GM13977 (cell line): ENCODE measurements at places on chromosomes 16 and 17.

- no peak for DNase-seq
These were observed 45.4 kb upstream of the AQP8 start for GRCh38 chr16:25171390-25171789.

GRCh38 chr16:81879625-81880024 lies 100.5 kb downstream of the PLCG2 start:
- DNase-seq, result no peak

- DNase-seq, result no peak
These were observed 85.1 kb upstream of the TBX2 start for GRCh38 chr17:61314368-61315078.

- no peak for DNase-seq
These were observed 29.3 kb downstream of the MARF1 start for GRCh38 chr16:15613676-15614075.

DNA sequence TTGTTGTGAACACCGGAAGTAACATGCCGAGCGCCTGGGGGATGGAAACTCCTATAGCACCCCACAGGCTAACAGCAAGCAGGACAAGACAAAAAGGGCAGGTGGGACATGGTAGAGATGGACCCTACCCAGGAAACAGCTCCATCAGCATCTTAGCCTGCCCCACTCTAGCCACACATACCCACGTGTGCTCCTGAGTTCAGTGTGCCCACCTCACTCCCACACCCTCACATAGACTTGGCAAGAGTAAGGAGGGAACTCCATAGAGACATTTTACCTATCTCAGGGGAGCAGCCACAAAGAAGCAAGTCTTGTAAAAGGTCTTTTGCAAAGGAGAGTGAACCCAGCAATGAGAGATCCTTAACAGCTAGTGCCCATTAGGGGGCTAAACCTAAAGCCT lies 37.8 kb upstream of the CACNG3 start:
- no peak for DNase-seq

DNA sequence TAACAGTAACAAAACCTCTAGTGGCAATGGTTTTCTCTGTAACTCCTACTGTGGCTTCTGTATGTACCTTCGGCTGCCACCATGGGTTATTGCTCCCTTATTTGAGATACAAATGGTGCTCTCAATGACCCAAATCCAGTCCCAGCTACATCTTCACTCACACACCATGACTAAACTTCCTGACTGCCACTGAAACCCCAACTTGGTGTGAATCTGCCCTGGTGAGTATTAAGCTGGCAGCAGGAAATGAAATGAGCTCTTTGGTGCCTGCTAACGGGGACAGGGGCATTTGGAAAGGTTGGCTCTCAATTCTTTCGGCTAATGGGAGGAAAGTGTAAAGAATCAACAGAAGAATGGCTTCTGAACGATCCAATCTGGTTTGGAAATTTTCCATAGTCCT lies 7.5 kb upstream of the SLC35B1 start:
- no peak for DNase-seq

DNA sequence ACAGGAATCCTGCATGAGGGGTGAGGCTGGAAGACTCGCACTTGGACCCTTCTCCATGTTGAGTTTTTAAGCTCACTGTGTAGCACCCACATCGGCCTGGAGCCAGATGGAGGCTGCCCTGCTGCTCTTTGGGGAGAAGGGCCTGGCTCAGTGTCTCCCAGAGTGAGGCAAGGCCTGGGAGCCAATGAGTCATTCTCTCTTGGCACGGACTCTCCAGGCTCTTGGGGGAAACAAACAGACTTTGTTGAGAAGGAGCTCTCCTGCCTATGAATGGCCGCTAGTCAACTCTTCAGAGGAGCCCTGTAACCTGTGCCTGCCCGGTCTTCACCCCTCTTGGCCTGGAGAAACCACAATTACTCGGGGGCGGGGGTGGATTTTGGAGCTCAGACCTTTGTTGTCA lies 50.8 kb upstream of the MAF start:
- no peak for DNase-seq

GRCh38 chr17:17346428-17347233 lies 43.5 kb downstream of the NT5M start:
- DNase-seq, result no peak

GRCh38 chr17:5077781-5078105 lies 524 bp upstream of the ZFP3 start:
- no peak for DNase-seq

DNA sequence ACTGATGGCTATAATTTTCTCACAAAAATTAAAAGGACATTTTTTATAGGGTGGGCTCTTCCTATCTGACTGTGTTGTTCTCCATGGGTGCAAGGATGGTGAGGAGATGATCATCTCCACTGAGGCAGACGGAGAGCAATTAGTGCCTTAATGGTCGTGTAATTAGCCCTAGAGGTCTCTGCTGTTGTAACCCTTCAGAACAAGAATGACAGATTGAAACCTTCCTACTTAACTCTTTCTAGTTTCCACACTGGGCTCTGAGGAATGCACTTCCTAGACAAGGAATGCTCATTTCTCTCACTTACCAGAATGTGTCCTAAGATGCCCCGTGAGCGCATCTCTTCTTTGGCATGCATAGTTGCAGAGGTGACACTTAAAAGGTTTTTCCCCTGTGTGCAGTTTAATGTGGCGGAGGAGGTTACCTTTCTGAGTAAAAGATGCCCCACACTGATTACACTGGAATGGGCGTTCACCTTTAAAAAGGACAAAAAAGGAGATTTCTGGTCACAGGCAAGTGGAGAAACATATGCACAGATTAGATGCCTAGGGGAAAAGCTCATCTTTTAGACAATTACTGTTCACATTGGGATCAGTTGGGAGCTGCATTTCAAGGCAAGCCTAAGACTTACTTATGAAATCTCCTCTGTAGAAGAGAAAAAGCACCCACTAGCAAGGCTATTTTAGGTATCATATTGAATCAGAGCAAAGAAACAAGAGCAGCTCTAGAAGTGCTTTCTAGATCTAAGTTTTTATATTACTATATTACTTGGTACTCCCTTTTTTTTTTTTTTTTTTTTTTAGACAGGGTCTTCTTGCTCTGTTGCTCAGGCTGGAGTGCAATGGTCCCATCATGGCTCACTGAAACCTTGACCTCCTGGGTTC lies 53.6 kb downstream of the GRB7 start:
- no peak for DNase-seq

DNA sequence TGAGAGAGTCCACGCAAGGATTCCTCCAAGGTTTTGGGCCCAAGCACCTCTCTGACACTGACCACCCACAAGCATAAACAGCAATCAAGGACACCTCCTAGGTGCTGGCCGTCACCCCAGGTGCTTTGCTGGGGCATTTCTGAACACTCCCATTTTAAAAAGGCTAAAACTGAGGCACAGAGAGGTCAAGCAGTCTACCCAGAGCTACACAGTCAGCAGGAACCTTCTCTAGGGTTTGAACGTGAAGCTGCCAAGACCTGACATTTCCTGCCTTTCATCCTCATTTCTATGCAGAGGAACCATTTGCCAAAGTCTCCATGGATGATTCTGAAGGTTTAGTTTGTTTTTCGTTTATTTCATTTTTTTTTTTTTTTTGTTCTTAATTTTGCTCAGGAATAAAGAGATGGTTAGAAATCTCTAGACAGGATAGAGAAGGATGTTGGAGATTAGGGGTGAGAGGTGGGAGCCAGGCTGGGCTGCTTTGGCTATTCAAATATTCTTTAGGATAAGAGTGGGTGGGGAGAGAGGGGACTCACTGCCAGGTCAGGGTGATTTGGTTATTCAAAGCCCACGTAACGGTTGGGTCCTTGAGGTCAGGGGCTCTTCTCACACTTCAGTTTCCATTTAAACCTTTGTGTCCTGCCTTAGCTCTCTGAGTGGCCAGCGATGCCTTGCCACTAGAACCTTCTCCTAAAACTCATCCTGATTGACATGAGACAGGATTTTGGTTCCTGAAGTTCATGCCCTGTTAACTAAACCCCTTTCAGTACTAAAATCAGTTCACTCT lies 6.2 kb downstream of the PLCG2 start:
- DNase-seq, result no peak

- DNase-seq, result no peak
These were observed 2.7 kb downstream of the ULK2 start for GRCh38 chr17:19865021-19865420.

DNA sequence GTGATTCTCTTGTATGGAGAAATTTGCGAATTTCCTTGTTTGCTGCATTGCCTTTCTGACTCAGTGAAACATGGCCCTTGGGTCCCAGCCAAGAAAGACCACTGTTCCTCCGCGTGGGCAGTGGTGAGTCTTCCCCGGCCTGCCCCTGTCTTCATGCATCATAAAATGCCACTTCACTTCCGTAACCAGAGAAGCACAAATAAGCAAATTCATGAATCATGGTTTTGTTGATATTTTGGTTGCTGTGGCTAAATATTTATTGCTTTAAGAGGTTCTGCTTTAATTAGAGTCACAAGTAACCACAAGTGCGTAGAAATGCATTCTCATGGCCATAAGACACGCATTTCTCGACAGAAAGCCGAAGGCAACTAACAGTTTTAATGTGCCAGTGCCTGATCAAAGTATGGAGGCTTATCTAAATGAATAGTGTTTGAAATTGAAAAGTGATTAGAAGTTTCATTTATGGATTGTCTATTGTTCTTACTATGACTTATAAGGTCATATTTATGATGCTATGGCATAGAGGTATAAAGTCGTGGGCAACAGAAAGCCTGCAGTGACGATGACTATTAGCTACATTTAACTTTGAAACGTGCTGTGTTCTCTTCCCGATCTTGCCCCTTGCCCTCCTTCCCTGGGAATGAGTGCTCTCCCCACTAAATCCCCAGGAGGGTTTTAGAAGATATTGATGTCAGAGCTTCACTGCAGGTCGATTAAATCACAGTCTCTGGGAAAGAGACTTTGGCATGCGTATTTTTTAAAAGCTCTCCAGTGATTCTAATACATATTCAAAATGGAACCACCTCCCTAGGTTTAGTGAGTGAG lies 76.0 kb downstream of the WIPI1 start:
- no peak for DNase-seq

DNA sequence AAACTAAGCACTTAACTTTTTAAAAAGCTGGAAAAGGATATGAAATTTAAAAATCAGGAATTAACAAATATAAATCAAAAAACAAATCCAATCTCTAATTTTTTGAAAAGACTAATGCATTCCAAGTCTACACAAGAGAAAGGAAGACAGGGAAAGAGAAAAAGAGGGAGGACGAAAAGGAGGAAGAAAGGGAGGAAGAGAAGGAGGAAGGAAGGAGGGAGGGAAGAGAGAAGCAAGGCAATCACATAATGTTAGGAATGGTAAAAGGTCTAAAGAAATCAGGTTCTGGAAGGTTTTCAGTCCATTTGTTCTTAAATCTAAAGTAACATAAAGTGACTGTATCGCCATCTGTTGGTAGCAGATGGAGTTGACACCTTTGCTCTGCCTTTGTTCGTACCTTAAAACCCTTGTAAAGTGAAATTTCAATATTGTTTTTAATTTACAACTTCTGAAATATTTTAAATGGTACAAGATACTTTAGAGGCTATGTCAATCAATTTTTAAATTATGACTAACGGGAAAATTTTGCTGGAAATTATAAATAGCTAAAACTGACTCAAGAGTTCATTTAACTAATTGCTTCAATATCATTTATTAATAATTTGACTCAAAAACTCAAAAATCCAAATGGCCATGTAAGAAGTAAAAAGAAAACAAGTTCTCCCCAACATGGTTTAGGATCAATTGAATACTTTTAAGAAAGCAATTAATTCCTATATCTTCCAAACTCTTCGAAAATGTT lies 20.4 kb upstream of the CDYL2 start:
- DNase-seq, result peak; percentile 37

- DNase-seq, result no peak
These were observed 12.7 kb downstream of the NATD1 start for GRCh38 chr17:21240369-21241055.

DNA sequence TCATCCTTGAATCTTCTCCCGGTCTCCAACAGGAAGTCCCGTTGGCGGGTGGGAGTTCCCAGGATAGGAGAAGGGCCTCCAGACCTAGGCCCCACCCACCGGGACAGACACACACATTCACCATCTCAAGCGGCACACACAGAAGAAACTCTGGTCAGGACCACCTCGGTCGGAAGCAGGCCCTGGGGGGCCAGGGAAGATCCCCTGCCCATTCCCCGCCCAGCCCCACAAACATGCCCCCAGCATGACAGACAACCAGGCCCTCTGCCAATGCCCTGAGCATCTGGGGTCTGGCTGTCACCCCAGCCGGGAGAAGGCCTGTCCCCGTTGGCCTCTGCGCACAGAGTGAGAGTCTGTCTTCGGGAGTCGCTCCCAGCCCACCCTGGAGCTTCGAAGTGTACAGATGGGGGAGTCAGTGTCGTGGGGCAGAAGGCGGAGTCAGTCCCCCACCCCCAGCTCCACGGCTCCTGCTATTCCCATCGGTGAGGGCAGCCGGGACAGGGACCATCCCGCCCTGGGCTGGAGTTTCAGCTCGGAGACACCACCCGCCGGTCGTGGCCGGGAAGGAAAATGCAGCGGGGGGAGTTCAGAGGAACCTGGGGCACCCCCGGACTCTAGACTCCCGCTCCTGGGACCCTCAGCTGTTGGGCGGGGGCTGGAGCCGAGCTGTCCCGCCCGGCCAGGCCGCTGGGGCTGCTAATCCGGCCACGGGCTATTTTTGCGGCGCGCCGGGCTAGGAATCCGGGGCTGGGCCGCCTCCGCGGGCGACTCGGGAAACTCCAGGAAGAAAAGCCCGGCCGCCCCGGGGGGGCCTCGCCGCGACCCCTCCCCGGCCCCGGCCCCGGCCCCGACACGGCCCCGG lies 660 bp downstream of the RHBDF1 start:
- DNase-seq, result no peak

DNA sequence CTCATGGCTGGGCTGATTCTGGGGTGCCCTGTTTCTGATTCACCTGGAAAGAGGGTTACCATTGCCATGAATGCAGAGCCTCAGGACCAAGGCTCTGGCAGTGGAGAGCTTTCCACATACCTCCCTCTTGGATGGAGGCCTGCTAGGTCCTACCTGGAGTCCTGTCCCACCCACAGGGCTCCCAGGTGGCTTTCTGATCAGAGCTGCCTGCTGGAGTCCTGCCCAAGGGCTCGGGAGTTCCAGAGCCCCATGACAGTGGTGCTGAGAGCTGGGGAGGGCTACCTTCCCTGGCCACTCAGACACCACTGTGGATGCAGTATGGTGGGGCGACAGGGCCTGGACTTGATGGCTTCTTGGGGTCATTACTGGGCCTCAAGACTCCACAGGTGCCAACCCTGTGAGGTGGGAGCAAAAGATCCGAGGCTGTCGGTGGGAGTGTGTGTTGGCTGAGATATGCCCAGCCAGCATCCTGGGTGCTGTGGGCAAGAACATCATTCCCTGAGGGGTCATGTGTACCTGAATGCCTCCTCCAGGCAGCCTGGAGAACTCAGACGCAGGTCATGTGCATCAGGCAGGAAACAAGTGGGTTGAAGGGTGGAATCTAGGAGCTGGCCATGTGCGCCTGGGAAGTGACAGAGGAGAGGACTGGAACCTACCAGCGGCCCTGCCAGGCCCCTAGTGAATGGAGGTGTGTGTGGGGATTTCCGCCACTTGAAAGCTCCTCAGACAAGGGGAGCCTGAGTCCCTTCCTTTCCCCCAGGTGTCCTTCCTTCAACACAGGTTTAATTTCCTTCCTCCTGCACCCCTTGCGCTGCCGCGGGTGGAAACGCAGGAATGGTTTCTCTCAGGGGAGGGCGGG lies 2.3 kb upstream of the WNT3 start:
- DNase-seq, result no peak

GRCh38 chr16:75121949-75122568 lies 5.5 kb upstream of the LDHD start:
- no peak for DNase-seq

- peak; percentile 12 for DNase-seq
These were observed 46.1 kb downstream of the ABCA8 start for GRCh38 chr17:68909066-68909465.
